Activated CD4-positive, alpha-beta memory T cell treated with anti-CD3 and anti-CD28 coated beads, Interleukin-2, amount 10 ng/mL, durations not matched to agents 7 days and 5 days (primary cell): ENCODE measurements at places on chromosomes 2 and 18.

DNA sequence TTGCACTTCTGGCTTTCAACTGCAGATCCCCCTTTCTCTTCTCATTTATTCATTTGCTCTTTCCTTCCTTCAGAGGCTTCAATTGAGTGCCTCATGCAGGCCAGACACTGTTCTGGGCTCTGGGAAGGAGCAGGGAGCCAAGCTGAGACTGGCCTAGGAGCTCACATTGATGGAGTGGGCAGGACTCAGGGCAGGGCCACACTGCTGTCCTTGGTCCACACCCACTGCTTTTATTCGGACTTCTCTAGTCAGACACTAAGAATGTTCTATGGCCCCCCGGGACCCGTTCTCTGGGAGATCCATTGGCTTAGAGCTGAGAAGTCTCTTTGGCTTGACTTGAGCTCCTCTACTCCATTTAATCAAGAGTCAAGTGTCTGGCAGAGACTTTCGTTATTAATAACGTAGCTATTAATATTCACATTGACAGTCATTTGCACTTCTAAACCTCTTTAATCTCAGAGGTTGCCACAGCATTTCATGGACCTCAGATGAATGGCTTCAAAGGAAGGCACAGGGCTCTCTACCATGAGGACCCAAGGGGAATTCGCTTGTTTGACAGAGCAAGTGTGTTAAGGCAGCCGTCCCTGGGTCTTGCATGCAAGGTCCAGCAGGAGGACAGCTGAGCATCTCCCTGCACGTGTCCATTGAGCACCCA, 20.1 kb downstream of the SH3RF3 start:
- no peaks in the 10 kb centered on the region for H3K36me3 ChIP-seq
- no peak overlapping the region for H3K27ac ChIP-seq
- H3K4me1 ChIP-seq = peaks cover 14% of the 10 kb centered on the region
- H3K4me3 ChIP-seq = no peak overlapping the region
- H3K27me3 ChIP-seq = peaks cover 77% of the 10 kb centered on the region

DNA sequence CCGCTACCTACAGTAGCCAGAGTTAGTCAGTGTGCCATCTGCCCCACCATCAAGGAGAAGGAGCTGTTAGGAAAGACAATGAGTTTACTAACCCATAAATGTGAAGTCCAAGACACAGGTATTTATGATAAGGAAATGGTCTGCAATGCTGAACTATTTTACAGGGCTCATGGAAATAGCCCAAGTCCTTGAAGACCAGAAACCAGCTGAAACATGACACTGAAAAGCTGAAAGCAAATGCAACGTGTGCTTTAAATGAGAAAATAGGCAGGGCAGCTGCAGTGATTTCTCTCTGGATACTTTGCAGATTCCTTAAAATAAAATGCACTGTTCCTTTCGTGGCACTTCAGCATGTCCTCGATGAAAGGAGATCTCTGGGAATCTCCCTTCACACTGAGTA, 256.4 kb upstream of the TCF4 start:
- H3K27ac ChIP-seq = no peak overlapping the region
- no peaks in the 10 kb centered on the region for H3K27me3 ChIP-seq
- no peaks in the 10 kb centered on the region for H3K4me1 ChIP-seq
- no peak for DNase-seq
- no peaks in the 10 kb centered on the region for H3K36me3 ChIP-seq

- no peaks in the 10 kb centered on the region for H3K4me1 ChIP-seq
- no peak overlapping the region for H3K27ac ChIP-seq
- no peak overlapping the region for H3K4me3 ChIP-seq
- H3K36me3 ChIP-seq = no peaks in the 10 kb centered on the region
- peaks cover 27% of the 10 kb centered on the region for H3K27me3 ChIP-seq
Observed at GRCh38 chr18:12119358-12119757, 25.7 kb downstream of the ANKRD62 start.

DNA sequence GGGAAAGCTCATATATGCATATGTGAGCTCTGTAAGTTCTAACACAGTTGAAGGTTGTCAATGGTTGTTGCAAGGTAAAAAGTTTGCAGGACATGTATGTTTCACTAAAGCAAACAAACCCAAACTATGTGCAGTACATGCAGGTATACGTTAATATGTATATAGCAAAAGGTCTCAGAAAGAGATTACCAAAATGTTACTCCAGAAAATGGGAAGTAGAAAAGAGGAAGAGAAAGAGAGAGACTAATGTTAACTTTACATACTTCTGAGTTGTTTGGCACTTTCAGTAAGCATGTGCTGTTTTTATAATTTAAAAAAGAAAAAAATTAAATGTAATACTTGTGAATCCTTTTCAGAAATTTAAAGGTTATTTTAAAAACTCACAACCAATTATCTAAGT, 32.8 kb upstream of the PEX13 start:
- DNase-seq = no peak
- peaks cover 7% of the 10 kb centered on the region for H3K4me1 ChIP-seq
- no peak overlapping the region for H3K27ac ChIP-seq

DNA sequence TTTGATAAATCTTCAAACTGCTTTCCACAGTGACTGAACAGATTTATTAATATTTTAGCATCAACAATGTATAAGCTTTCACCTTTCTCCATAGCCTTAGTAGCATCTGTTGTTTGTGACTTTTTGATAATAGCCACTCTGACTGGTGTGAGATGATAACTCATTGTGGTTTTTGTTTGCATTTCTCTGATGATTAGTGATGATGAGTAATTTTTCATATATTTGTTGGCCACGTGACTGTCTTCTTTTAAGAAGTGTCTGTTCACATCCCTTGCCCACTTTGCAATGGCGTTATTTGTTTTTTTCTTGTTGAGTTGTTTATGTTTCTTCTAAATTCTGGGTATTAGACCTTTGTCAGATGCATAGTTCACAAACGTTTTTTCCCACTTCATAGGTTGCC, 952.9 kb downstream of the TRIB2 start:
- no peaks in the 10 kb centered on the region for H3K36me3 ChIP-seq
- H3K4me1 ChIP-seq = no peaks in the 10 kb centered on the region
- H3K27me3 ChIP-seq = no peaks in the 10 kb centered on the region
- no peak for DNase-seq
- no peak overlapping the region for H3K4me3 ChIP-seq
- H3K27ac ChIP-seq = no peak overlapping the region

GRCh38 chr18:48945953-48946217, 4.9 kb downstream of the SMAD7 start:
- no peaks in the 10 kb centered on the region for H3K27me3 ChIP-seq
- H3K27ac ChIP-seq = no peak overlapping the region
- H3K4me1 ChIP-seq = peaks cover 75% of the 10 kb centered on the region
